ENCODE measurements at places on chromosomes 11 and 22.

DNA sequence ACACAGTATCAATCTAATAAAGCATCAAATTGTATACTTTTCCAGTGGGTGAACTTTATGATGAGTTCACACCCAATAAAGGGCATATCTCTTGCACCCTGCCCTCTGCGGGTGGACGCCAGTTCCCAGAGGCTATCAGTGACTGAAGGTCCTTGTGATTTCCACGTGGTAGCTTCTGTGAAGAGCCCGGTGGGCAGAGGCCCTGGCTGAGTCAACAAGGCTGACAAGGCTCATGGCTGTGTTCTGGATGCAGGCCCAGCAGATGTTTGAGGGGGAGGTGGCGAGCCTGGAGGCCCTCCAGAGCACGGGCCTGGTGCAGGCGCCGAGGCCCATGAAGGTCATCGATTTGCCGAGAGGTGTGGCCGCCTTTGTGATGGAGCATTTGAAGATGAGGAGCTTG lies 71.4 kb downstream of the PIWIL3 start:
- no peak for DNase-seq

- no peak for DNase-seq
Observed at GRCh38 chr11:88431675-88432341, 94.3 kb upstream of the CTSC start.

GRCh38 chr11:122069707-122070360 lies 46.2 kb downstream of the BLID start:
- no peak for DNase-seq

DNA sequence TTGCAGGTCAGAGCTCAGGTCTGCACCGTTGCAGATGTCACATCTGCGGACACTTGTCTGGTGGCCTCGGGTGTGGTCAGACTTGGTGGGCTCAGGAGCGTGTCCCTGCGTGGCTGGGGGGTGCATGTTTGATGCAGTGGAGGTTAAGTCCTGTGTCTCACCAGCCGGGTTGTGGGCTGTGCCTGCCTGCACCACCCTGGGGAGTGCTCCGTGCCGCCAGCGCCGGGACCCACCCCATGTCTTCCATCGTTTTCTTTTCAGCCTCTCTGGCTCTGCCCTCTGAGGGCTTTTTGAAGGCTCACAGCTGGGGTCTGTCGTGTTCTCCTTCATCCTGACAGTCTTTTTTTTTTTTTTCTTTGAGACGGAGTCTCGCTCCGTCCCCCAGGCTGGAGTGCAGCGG lies 26.0 kb downstream of the PPIL2 start:
- DNase-seq: no peak

GRCh38 chr11:1345737-1346513 lies 36.5 kb upstream of the TOLLIP start:
- no peak for DNase-seq

- no peak for DNase-seq
Observed at GRCh38 chr11:5553343-5553742, 5.0 kb upstream of the OR52H1 start.

- no peak for DNase-seq
Observed at GRCh38 chr11:36425561-36426081, 84.5 kb downstream of the TRAF6 start.

- no peak for DNase-seq
Observed at GRCh38 chr11:29280452-29280851, 736.4 kb downstream of the KCNA4 start.

DNA sequence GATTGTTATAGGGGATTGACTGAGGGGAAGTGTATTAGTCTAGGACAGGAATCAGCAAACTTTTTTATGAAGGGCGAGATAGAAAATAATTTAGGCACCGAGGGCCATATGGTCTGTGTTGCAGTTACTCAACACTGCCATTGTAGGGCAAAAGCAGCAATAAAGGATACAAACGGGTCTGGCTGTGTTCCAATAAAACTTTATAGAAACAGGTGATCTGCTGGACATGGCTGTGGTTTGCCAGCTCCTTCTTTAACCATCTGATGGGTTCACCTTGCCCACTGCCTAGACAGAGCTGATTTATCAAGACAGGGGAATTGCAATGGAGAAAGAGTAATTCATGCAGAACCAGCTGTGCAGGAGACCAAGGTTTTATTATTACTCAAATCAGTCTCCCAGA lies 20.0 kb downstream of the PRR5L start:
- DNase-seq: no peak
